Islet precursor cell (in vitro differentiated cells): ENCODE measurements at places on chromosomes 2 and 18.

DNA sequence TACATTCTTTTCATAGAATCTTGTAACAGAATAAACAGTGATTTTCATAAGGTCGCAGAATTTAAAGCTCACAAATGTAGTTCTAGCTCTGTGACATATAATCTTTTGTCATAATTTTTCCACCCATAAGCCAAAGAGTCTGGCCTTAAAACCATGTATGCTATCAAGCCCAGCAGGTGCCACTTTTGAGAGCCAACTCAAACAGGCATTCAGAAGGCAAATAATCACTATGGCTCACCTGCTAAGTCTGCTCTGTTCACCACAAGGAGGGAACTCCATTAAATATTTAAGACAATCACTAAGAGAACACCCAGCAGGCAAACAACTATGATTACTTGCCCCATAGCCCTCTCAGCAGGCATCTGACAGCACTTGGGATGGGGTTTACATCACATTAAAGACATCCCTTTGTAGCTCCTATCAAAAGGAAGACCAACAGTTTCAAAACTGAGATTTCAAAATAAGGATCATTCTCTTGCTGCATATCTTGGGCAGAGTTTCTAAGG, 241.6 kb downstream of the PDE11A start:
- no peak for DNase-seq

DNA sequence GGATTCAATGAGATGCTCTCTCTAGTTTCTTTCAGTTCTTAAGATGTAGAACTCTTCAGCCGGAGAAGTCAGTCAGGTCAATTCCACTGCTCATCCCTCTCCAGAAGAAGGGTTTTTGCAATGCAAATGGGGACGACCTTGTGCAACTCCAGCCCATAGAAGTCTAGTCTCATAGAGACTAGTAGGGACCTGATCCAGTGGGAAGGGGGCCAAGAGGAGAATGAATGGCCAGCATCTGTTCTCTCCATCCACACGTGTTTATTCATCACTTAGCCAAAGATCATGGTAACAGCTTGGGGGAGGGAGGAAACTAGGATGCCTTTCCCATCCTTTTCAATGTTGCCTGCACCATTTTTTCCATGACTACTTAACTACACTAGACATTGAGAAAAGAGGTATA, 120.2 kb downstream of the LAMA3 start:
- no peak for DNase-seq

- DNase-seq: peak; percentile 44
Measured at GRCh38 chr2:230944757-230945372, 19.8 kb upstream of the GPR55 start.

DNA sequence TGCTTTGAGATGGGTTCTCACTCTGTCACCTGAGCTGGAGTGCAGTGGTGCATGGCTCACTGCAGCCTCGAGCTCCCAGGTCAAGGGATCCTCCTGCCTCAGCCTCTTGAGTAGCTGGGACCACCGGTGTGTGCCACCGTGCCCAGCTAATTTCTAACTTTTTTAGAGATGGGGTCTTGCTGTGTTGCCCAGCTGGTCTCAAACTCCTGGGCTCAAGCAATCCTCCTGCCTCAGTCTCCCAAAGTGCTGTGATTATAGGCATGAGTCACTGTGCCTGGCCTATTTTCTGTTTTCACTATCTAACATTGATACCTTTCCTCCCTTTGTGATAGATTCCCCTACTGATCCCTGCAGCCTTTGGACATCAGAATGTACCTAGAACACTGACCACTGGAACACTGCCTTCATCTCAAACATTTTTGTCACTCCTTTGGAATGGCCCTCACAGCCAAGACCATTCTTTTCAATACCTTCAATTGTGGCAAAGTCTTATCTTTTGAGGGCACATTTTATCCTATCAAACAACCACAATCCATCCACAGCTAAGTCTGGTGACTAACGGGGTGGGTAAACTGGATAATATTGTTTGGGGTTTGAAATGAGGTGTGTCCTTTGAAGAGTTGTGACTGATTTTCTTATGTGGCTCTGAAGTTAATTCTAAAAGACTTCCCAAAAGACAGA, 43.7 kb downstream of the EPAS1 start:
- DNase-seq: no peak

- DNase-seq: no peak
Measured at GRCh38 chr2:54396798-54397197, 59.3 kb upstream of the SPTBN1 start.

DNA sequence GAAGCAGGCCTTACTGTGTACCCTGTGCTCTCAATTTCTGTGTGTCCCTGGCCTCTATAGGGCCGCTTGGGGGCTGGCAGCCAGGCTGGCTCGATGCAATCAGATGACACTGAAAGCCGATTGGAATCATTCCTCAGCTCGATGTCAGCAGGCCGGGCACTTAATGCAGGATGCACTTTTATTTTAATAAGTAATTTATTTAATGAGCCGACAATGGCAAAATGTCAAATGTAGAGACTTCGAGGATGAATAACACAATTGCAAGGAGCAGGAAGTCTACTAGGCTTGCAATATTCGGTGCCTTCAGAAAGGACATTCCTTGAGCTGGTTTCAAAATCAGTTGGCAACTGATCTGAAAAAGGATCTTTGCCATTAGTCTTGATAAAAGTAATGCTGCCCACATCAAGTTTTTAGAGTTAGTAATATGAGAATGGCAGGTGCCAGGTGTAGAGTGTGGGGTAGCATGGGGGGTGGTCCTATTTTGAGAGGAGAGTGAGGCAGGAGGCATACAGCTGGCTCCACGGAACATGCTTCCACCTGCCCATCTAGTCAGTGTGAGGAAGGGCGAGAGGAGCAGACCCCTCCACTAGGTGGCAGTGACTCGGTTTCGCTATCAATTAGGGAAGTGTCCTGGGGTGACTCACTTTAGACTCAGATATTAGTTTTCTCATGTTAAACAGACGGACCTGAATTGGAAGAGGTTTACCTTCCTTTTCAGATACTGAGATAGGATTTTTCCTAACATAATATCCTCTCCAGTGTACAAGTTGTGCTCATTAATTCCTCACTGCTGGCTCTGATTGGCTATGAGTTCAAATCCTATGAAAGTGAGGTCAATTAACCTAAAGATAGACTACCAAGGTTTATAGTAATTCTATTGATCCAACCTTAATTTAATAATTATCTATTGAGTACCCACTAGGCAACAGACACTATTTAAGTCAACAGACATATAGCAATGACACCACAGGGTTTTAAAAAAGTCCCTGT, 80.9 kb downstream of the NABP1 start:
- DNase-seq: peak; percentile 76

DNA sequence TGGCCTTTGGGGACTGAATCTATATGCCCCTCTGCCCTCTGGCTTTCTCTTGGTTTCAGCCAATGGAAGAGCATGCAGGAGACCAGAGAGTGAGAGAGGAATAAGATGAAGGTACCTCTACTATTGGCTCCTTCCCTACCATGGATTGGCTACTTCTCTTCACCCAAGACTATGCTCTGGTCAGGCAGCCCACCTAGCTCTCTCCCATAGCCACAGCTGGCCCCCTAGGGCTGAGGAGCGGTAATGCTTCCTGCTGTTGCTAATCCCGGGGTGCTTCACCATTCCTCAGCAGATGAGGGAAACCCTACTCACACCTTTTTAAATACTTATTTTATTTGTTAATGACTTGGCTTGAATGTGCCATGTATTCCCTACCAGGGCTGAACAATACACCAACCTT, 142.4 kb downstream of the MREG start:
- DNase-seq: peak; percentile 60

DNA sequence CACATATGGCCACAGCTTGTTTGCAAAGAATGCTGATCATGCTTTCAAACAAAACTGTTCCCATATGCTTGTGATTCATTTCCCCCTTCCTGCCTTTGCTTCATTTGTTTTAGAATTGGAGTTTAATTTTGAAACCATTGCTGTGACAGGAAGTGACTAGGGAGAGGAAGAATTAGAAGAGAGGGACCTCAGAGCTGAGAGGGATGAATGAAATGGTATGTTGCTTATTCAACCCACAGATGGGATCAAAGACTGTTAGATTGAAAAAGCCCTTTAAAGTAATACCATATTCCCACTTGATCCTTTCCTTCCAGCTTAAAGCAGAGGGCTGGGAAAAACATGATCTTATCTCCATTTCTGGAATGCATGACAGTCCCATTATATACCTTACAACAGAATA, 106.2 kb upstream of the RNF152 start:
- no peak for DNase-seq

- no peak for DNase-seq
Measured at GRCh38 chr2:101149241-101150192, 1.7 kb downstream of the TBC1D8 start.

GRCh38 chr2:108855194-108855593, 68.6 kb downstream of the CCDC138 start:
- no peak for DNase-seq

DNA sequence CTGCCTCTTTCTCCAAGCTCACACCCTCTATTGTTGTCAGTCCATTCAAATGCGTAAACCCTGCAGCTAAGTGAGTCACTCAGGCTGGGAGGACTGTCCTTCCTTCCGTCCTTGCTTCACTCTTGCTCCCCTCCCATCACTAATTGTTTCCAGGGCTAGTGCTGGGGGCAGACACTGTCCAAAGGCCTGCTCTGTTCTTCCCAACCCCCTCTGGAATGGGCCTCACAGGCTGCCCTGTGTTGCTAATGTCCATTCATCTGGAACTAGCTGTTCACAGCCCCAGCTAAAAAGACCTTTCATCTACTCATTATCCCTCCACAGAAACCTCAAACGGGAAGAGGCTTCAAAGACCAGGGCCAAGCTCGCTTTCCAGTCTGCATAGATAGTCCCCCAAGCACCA, 31.9 kb upstream of the NRP2 start:
- DNase-seq: peak; percentile 99
